ENCODE measurements at places on chromosomes 11 and 22. TPM values are rescaled to one million over a fixed set of nuclear protein-coding genes. Genes with fewer than 3 reads are reported as not detected.

The TMX2 gene
- total RNA-seq: 65.0 TPM

The SLCO2B1 gene
- total RNA-seq: not detected

The NPAS4 gene
- 0.34 TPM for total RNA-seq

The SLC25A17 gene
- 20.0 TPM for total RNA-seq

The HBB gene
- total RNA-seq: not detected

Data from activated CD8-positive, alpha-beta T cell treated with anti-CD3 and anti-CD28 coated beads, Interleukin-2, amount 10 ng/mL, durations not matched to agents 7 days and 5 days (primary cell).